ENCODE measurements at places on chromosomes 2 and 18.

DNA sequence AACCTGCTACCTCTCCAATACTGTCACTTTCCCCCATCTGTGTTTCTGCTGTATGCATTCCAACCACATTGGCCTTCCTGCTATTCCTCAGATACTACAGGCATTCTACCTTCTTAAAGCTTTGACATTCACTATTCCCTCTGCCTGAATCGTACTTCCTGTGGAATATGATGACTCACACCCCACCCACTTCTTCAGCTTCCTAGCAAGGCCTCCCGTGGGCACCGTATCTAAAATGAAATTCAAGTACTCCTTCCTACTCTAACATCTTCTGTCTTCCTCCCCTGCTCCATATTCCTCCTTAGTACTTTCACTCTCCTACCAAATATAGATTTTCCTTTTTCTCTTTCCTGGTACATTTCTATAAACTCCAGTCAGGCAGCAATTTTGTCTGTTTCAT lies 710.4 kb downstream of the RNF144A start:
- peak; percentile 29 for DNase-seq

GRCh38 chr2:164574931-164575330 lies 46.4 kb downstream of the GRB14 start:
- DNase-seq: no peak

GRCh38 chr2:105738658-105739241 lies 6.0 kb upstream of the NCK2 start:
- DNase-seq: no peak

GRCh38 chr2:152426801-152427200 lies 91.8 kb downstream of the FMNL2 start:
- DNase-seq: peak; percentile 30

DNA sequence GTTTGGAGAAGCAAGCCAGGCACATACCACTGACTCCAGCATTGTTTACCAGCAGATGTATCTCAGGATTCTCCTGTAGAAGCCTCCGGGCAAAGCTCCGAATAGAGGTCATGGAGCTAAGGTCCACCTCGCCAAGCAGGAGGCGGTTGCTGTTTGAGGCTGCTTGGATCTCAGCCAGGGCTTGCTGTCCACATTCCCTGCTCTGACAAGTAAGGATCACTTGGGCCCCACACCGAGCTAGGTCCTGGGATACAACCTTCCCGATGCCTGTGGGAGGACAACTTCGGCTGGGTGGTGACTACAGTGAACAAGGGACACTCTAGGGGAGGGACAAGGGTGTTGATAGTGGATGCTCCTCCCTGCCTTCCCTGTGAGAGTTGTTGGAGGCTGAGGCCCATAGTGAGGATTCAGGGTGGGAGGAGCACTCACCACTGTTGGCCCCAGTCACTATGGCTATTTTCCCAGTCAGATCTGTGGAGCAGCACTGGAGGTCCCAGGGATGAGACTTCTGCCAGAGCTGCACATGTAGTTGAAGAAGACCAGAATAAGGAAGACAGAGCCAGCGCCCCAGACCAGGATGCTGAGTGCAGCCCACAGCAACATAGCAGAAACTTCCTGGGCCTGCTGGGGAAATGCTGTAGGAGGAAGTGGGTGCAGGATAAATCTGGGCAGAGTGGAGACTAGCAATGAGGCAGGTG lies 8.3 kb downstream of the C2orf81 start:
- no peak for DNase-seq

DNA sequence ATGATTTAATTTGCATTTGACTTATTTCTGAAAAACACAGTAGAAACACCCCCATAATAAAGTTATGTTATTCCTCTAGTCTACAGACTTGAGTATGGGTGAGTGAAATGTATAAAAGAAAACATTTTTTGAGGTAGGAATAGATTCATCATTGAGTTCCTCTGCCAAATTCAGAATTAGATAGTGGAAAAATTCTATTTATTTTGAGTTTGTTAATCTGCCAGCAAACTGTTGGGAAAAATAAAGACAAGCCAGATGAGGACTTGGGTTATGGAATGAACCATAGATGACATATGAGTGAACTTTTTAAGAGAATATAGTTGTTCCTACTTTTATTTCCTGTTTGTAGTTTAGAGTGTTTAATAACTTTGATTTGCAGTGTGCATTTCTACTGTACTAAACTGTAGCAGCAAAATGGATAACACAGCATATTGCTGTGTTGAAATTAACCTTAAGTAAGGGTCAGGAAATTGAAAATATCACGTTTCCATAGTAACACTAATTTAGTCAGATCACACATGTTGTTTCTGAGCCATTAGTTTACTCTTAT lies 35.6 kb upstream of the PNPT1 start:
- DNase-seq: no peak

DNA sequence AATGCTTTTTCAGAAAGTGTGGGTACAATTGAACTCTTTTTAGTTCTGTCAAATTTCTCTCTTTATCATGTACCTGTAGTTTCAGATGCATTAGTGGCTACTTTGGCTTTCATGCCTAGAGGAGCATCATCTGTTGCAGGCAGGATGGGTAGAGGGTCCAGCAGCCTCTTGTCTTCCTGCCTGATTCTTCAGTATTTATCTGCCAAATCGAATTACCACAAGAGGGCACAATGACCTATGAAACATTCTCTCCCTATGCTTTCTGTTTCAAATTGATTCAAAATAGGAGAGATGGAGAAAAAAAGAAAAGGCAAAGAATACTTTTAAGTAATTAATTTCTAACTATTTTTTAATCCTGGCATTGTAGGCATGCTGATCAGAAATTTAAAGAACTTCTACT lies 477.2 kb downstream of the TRIB2 start:
- peak; percentile 50 for DNase-seq

- DNase-seq: no peak
Observed at GRCh38 chr2:177221970-177222369, 9.4 kb downstream of the HNRNPA3 start.

DNA sequence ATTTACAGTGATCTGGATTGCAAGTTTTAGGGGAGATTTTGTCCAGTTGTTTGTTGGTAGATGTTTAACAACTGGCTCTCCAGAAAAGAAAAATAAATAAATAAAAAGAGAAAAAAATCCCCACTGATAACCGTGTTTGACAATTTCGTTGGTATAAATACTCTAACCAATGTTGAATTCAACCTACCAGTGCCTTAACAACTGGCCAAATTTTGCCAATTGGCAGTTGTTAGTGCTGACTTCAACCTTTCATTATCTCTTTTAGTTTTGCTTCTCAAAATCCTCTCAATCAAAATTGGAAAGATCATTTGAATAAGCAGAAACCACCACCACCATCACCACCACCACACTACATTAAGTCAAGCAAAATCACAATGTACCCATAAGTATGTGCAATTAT lies 490.3 kb downstream of the PIK3C3 start:
- no peak for DNase-seq

GRCh38 chr18:63309422-63309821 lies 10.1 kb downstream of the BCL2 start:
- DNase-seq: no peak

- peak; percentile 44 for DNase-seq
Observed at GRCh38 chr2:222753251-222753824, 81.9 kb downstream of the MOGAT1 start.

DNA sequence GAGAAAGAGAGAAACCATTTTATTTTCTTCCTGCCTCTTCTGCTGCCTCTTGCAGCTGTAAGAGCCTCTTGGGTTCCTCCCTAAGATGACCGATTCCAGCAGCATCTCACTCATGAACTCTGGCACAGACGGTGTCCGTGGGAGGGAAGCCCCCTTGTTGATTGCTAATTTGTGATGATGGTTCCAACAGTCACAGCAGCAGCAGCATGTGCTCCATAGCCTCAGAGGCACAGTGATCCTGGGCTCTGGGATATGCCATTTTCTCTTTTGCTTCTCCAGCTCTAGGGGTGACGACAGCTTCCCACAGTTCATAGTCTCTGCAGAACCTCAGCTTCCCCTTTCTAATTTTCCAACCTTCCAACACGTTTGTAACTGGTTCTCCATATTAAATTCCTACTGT lies 324.2 kb upstream of the HS6ST1 start:
- DNase-seq: no peak

DNA sequence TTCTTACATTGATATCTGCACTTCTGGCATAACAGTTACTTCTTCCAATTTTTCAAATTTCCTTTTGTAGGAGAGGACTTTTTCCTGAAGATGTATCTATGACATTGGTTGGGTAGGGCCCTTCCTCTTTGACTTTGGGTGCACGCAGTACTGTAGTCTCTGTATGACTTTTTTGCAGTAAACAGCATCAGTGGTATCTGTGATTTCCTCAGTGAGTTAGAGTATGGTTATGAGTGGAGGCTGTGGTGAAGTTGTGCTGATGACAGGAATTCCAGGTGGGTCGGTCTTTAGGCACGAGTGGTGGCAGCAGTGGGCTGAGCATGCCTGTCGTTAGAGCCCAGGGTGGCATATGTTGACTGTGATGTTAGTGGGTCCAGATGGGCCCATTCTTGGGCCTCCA lies 17.6 kb downstream of the ACVR1C start:
- no peak for DNase-seq

- peak; percentile 48 for DNase-seq
Observed at GRCh38 chr2:74250189-74250631, 51.8 kb downstream of the MTHFD2 start.

DNA sequence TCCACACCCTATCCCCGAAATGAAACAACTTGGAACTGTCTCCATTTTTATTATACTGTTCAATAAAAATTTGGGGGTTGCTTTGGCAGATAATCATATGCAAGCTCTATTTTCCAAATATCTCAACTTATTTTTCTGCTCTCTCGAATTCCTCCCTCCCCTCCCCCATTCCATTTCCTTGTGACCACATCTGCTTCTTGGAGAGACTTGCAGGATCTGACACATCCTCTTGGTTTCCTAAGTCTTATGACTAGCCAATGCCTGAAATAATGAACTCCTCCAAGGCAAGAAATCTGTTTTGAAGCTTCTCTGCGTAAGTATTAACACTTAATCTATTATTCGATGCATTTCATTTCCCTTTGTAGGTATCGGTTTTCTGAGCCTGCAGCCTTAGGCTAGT lies 16.1 kb downstream of the TGIF1 start:
- peak; percentile 74 for DNase-seq

DNA sequence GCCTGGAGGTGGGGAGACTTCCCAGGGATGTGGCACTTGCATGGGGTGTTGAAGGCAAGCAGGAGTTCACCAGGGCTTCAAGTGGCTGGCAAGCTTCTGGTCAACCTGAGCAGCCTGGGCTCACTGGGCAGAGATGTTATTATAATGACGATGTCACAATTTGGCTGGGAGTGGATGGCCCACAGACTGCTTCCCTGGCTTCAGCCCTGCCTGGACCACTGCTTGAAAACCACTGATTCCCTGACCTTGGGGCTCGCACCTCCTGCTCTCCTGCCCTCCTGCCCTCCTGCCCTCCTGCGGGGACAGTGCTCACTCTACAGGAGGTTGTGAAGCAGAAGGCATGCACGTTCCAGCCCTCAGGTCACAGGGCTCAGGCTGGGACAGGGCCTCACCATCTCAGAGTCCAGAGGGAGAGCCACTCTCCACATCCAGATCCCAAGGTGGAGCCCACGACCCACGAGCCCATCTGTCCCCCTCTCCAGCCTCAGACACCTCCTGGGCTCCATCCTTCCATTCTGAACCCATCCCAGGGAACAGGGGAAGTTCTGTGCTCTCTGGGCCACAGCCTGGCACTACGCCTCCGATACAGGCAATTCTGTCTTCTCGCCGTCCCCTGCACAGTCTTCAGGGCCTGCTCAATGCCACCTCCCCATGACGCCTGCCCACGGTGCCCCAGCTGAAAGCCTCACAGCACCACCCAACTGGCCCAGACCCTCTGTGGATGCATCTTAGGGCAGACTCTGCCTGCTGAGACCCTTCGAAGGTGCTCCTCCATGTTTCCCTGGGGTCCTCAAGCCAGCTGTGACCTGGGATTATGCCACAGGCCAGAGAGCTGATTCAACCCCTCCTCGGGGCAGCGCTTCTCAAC lies 241.6 kb upstream of the RAB6C start:
- no peak for DNase-seq

DNA sequence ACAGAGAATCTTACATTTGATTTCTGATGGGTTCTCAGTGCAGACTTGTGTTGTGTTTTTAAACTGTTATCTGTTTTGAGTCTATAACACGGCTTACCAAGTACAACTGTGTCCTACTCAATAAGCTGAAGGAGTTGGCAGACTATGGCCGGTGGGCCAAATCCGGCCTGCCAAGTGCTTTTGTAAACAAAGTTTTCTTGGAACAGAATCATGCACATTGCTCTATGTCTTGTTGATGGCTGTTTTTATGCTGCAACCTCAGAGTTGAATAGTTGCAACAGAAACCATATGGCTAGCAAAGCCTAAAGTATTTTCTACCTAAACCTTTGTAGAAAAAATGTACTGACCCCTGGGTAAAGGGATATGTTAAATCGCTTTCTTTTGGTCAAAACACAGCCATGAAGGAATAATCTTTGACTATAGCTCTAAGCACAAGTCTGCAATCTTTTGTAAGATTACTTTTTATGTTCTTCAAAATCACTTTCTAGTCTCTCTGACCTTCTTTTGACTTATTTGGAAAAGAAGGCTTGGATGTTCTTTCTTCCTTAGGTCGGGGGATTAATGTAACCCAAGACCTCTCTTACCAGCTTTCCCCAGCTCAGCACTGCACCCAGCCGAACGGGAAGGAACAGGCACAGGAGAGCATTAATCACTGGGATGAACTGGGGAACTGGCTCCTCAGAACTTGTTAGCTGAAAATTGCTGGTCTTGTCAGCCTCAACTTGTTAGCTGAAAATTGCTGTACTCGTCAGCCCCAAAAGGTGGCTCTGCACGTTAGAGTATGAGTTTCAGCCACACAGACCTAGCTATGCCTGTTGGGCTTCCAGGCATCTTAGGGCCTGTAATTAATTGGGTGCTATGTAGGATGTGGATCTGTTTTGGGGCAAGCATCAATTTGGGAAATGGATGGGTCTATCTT lies 75.4 kb downstream of the CD8B2 start:
- DNase-seq: no peak

- no peak for DNase-seq
Observed at GRCh38 chr2:225037415-225038230, 4.6 kb downstream of the DOCK10 start.

DNA sequence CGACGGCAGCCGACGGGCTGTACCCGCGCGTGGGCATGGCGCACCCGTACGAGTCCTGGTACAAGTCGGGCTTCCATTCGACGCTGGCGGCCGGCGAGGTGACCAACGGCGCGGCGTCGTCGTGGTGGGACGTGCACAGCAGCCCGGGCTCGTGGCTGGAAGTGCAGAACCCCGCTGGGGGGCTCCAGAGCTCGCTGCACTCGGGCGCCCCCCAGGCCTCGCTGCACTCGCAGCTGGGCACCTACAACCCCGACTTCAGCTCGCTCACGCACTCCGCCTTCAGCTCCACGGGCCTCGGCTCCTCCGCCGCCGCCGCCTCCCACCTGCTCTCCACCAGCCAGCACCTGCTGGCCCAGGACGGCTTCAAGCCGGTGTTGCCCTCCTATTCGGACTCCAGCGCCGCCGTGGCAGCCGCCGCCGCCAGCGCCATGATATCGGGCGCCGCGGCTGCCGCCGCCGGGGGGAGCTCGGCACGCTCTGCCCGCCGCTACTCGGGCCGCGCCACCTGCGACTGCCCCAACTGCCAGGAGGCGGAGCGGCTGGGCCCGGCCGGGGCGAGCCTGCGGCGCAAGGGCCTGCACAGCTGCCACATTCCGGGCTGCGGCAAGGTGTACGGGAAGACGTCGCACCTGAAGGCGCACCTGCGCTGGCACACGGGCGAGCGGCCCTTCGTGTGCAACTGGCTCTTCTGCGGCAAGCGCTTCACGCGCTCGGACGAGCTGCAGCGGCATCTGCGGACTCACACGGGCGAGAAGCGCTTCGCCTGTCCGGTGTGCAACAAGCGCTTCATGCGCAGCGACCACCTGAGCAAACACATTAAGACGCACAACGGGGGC lies 2.0 kb downstream of the SP9 start:
- no peak for DNase-seq

All from PC-3 (cell line).